ENCODE measurements at places on chromosomes 2 and 18.

- no peak for DNase-seq
Measured at GRCh38 chr18:42719221-42719620, 396.3 kb downstream of the RIT2 start.

DNA sequence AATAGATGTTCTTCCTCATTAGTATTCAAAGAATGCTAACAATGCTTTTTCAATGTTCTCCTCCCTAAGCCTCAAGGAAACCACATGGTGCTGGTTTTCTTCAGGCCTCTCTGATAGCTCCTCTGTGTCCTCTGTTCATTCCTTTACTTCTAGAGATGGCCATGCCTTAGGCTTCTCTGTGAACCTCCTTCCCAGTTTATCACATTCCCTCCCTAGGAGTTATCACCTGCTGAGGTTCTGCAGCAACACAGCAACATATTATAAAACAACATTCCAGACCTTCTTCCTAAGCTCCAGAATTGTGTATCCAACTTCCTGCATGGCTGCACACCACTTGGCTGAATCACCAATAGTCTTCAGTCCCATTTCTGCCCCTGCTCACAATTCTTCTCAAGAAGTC lies 325.5 kb downstream of the IRS1 start:
- DNase-seq = peak; percentile 24

GRCh38 chr2:240560084-240560479 lies at the start of gene DUSP28:
DUSP28 (plus strand) TSS chr2:240560357; CDS start chr2:240560685, 328 bp downstream.
- DNase-seq = peak; percentile 82

GRCh38 chr2:176137906-176138305 lies 8.4 kb downstream of the HOXD8 start:
- no peak for DNase-seq

GRCh38 chr2:10654069-10654468 lies 35.7 kb downstream of the NOL10 start:
- DNase-seq = no peak
